ENCODE measurements at places on chromosomes 1 and 21. TPM values are rescaled to one million over a fixed set of nuclear protein-coding genes. Genes with fewer than 3 reads are reported as not detected.

TACSTD2 gene
- 0.17 TPM for total RNA-seq

AADACL3 gene
- total RNA-seq = not detected

HRNR gene
- total RNA-seq = not detected

RPL22 gene
- 159 TPM for total RNA-seq

FAM43B gene
- under 0.01 TPM for total RNA-seq

MASP2 gene
- not detected for total RNA-seq

CELA2B gene
- total RNA-seq = not detected

LTN1 gene
- total RNA-seq = 20.8 TPM

HEYL gene
- total RNA-seq = not detected

DNASE2B gene
- not detected for total RNA-seq

IL20 gene
- not detected for total RNA-seq

TRIM17 gene
- total RNA-seq = 0.26 TPM

S100A16 gene
- total RNA-seq = 121 TPM

OR2AK2 gene
- not detected for total RNA-seq

TNFSF4 gene
- 1.3 TPM for total RNA-seq

IRF6 gene
- total RNA-seq = under 0.01 TPM

DYNLT4 gene
- total RNA-seq = 0.66 TPM

SLC5A9 gene
- not detected for total RNA-seq

OR6N2 gene
- total RNA-seq = not detected
